ENCODE measurements at places on chromosomes 3 and 15.

- DNase-seq: no peak
Measured at GRCh38 chr15:58203537-58203936, 65.4 kb downstream of the AQP9 start.

- no peak for DNase-seq
Measured at GRCh38 chr3:13108861-13109260, 35.6 kb upstream of the IQSEC1 start.

DNA sequence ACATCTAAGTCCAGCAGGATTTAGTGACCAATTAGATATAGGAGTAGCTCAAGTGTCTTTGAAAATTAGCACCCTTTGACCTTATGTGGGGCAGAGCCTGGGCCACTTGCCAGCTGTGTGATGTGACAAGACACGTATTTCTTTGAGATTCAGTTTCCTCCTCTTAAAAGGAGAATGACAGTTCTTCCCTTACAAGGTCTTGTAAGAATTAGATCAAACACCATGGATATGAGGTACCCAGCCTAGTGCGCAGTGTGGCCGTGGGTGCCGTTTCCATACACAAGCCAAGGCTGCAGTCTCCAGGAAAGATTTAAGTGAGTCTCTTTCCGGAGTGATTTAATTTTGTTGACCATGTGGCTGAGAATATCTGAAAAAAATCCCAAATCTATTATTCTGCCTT, 46.3 kb downstream of the ARHGAP31 start:
- no peak for DNase-seq

DNA sequence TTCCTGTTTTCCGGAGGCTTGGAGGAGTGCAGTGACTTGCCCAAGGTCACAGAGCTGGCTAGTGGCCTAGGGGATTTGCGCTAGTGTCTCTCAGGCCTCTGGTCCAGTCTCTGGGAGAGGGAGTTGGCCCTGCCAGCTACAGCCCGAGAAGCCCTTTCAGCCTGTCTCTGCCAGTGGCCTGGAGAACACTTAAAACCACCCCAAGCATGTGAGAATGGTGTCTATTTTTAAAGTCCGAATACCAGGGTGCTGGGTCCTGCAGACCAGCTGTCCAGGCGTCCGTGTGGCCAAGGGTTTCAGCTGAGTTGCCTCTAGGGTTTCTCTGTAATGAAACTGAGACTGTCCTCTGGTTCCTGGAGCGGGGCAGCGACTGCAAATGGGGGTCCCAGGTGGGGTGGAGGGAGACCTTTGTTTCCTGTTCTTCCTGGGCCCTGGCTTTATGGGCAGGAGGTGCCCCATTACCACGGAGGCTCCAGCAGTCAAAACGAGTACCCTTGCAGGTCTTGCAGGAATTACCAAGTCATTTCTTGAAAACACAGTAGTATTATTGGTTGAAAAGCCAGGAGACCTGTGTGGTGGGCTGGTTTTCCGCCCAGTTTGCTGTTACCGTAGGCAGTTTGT, 2.2 kb downstream of the CAND2 start:
- no peak for DNase-seq

- no peak for DNase-seq
Measured at GRCh38 chr3:10551821-10552630, 46.6 kb upstream of the ATP2B2 start.
